ENCODE measurements at places on chromosomes 11 and 22.

GRCh38 chr22:27420817-27421361 is 380.7 kb downstream of the MN1 start:
- DNase-seq, result peak; percentile 84

- no peak for DNase-seq
Observed at GRCh38 chr11:15764948-15765347, 591.4 kb downstream of the SOX6 start.

- DNase-seq, result peak; percentile 20
Observed at GRCh38 chr11:126197277-126197939, 14.0 kb downstream of the RPUSD4 start.

DNA sequence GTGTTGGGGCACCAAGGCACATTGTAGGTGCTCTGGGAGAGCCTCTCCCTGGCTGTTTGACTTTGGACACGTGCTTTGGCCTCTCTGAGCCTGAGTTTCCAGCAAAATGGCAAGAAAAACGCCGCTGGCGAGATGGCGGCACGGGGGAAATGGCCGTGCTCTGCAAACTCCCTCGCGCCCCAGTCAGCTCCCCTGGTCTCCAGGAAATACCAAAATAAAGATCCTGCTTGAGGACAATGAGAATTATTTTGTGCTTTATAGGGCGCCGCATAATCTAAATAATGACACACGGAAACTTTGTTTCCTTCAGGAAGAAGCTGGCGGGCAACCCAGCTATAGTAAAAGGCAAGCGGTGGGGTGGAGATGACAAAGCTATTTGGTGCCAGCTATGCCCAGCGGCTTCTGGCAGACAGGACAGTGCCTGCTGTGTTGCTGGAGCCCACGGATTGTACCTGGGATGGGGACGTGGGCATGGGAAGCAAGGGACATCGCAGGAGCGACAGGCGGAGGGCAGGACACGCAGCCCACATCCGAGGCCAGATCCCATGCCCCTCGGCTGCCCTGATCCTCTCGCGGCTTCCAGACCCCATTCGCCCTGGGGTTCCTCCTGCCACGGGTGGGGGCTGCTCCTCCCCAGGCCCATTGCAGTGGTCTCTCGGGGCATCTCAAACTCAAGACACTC is 26.3 kb upstream of the RFPL3 start:
- no peak for DNase-seq

GRCh38 chr11:75263944-75264349 is 23.4 kb downstream of the TPBGL start:
- no peak for DNase-seq

- no peak for DNase-seq
Observed at GRCh38 chr11:49851971-49852389, 100.2 kb upstream of the OR4C13 start.

- DNase-seq, result no peak
Observed at GRCh38 chr22:48210198-48210580, 1447.7 kb downstream of the TBC1D22A start.

- no peak for DNase-seq
Observed at GRCh38 chr11:34292111-34292510, 65.7 kb downstream of the ABTB2 start.

DNA sequence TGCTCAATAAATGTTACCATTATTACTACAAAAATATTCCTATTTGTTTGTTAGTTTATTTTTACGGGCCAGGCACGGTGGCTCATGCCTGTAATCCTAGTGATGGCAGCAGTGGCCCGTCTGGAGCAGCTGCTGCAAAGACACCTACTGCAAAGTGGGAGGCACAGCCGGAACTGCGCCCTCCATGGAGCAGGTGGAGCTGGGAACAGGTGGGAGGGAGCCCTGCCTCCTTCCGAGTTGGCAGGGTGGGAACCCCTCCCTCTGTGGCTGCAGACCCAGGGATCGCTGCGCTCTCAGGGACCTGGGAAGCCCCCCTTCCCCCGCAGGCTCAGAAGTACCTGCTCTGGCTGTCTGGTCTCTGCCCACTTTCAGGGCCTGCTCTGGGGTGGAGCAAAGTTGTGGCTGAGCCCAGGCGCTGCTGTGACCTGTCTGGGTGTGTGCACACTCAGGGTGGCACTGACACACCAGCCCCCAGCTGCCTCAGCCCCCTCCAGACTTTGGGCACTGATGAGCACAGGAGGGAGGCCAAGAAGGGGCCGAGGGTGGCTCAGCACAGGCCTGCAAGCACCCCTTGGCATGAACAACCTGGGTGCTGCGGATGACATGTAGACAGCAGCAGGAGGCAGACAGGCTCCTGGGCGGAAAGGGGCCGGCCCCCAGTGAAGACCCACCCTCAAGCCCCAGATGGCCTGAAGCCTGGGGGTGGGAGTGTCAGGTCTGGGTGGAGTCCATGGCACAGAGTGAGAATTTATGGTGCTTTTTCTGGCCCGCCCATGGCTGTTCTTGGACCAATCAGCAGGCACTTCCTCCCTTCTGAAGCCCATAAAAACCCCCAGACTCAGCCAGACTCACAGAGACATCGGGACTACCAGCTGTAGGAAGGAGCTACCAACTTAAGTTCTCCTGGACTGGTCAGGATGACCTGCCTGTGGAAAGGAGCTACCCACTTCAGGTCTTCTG is 103.7 kb upstream of the CLMP start:
- DNase-seq, result no peak

- DNase-seq, result no peak
Observed at GRCh38 chr22:28155808-28156207, 236.8 kb upstream of the PITPNB start.

DNA sequence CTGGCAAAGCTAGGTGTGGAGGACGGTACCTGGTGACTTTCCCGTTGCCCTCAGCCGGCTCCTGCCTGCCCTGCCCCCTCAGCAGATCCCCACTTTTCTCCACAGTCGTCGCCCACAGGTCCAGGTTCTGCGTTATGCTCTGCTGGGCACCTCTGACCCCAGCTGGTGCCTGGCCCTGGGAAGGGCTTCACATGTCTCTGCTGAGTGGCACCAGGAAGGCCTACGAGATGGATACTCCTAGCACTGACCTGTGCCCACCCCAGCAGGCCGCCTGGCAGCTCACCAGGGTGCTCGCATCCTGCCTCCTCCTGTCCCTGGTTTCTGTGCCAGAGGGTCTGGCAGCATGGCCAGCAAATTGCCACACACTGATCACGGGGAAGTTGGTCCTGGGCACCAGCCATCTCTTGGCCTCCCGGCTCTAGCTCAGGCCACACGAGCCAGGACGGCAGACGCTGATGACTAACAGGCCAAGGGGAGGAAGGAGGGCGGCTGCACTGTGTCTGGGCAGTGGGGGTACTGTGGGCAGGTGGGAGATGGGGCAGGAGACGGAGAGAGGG is 13.8 kb downstream of the CARS1 start:
- peak; percentile 90 for DNase-seq

DNA sequence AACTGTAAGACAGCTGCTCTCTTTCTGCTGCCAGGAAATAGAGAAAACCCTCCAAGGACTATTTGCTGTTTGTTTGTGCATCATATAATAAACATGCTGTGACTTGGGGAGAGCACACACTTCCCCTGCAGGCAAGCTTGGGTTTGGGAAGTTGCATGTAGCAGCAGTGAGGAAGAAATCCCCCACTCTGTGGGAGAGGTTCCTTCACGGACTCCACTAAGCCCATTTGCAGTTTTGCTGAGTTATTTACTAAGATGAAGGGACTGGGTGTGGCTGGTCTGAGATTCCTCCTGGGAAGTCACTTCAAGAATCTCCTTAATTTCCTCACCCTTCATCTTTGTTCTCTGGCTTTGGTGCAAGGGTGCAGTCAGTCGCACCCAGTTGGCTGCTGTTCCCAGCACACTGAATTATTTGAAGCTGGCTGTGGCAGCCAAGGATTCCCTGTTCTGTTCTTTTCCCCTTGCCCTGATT is 104.9 kb downstream of the ARFGAP2 start:
- no peak for DNase-seq

GRCh38 chr11:12156301-12157140 is 46.1 kb downstream of the MICAL2 start:
- no peak for DNase-seq

- DNase-seq, result no peak
Observed at GRCh38 chr11:35318977-35319925, 100.1 kb downstream of the SLC1A2 start.

DNA sequence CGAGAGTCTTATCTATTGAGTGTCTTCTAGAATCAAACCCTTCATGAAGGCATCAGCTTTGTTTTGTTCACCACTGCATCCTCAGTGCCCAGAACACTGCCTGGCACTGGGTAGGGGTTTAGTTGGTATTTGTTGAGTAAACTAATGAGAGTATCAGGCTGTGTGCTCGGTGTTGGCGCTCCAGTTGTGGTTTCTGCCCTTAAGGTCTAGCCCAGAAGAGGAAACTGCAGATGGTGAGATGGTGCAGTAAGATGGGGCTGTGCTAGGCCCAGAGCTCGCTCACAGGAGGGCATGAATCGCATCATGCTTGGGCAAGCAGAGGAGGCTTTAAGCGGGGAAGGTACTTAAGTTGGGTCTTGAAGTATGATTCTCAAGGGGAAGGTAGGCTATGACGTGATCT is 97.2 kb downstream of the FBXO7 start:
- DNase-seq, result no peak

- DNase-seq, result peak; percentile 87
Observed at GRCh38 chr11:35943713-35944502, at the start of gene LDLRAD3. TSS of gene LDLRAD3 (plus strand) at chr11:35944062. CDS start at chr11:35944099, 37 bp downstream.

- no peak for DNase-seq
Observed at GRCh38 chr22:46815559-46815895, 53.1 kb downstream of the TBC1D22A start.

DNA sequence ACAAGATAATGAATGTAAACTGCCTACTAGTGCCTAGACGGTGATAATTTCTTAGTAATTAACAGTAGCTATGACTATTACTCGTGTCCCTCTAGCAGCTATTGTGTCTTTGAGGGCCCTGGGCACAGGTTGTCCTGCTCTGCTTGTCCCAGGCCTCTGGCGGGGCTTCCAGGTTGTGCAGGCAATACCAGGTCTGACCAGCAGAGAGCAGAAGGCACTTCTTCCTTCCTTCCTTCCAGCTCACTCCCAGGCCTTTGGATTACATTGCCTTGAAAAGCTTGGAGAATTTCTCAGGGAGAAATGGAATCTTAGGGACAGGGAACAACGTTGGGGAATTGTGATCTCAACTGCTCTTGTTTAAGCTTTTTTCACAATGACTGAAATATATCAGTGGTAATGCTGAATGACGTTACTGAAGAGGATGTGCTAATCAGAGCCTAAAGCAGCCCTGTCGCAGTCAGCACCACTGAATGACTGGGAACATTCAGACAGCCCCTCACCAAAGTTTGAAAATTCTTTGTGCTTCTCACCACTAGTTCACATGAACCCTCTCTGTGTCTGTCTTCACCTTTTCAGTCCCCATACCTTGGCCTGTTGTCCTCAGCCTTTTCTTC is 8.4 kb upstream of the CCKBR start:
- peak; percentile 81 for DNase-seq

DNA sequence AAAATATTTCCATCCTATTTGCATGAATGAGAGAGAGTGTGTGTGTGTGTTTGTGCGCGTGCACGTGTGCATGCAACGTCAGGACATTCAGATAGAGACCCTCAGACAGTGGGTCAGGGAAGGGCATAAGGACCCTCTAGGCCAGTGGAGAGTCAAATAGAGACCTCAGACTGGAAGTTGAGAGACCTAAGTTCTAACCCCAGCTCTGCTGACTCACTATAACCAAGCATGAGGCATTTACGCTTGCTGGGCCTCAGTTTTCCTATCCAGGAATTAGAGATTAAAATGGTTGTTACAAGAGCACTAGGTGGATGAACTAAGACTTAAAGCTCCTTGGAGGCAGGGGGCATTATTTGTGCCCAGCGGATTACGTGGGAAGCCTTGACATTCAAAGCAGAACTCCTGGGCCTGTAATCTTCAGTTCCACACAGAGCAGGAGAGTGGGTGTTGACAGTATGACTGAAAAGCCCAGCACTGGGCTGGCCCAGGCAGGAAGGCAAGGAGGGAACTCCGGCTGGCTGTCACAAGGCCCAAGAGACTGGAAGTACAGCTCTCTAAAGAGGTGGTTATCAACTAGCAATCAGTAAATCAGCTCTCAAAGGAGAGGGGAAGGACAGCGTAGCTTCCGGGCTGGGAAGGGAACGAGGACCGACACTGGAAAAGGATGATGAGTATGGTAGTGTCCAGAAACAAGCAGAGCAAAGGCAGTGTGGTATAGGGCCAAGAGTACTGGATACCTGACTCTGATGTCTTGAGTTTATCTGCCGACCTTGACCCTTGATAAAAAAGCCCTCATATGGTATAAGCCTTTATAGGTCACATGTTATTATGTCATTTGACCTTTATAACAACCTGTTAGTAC is 9.2 kb downstream of the RHOG start:
- DNase-seq, result no peak

GRCh38 chr11:125594958-125595357 is 2.3 kb downstream of the STT3A start:
- no peak for DNase-seq
